ENCODE measurements at places on chromosomes 13 and 19.

DNA sequence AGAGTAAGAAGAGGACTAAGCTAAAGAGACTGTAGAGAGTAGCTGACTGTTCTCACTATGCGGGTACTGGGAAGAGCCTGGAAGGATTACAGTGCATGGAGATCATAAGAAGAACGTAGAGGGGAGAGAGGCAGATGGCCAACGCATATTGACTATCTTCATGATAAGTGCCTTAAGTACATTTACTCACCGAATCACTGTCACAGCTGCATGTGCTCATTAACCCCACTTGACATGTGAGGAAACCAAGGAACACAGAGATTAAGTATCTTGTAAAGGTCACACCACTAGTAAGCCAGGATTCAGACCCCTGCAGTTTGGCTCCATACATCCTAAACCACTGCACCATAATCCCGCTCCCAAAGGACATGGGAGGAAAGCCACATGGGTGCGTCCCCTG is 34.1 kb downstream of the SMAD9 start:
- no peak for DNase-seq

DNA sequence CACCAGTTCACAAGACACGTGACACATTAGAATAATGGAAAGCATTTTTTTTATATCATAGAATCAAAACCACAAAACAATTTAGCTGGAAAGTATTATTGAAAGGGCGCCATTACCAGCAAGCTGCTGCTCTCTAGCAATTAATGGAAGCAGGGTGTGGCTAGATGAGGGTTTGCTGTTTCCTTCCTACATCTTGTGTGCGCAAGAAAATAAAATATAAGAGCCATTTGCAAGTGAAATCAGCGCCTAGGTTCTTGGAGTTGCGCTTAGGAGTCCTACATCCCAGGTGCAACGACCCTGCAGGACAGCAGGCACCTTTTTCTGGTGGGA is 140.9 kb downstream of the ZNF536 start:
- no peak for DNase-seq

DNA sequence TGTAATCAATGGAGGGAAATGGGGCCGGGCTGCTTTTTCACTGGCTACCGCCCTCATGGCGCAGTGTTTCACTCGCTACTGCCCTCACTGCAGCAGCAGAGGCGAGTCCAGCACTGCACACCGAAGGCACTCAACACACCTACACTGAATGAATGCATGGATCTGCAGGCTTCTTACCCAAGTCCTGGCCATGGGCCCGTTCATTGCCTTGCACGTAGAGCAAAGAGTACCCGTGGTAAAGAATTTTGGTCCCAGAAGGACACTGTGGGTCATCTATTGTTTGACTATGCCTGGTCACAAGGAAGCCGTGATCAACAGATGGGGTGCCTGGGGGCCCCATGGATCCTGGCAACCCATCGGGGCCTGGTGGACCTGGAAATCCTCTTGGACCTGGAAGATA is 144.9 kb downstream of the COL4A1 start:
- no peak for DNase-seq

GRCh38 chr13:28558567-28558966 is 63.6 kb upstream of the FLT1 start:
- no peak for DNase-seq

- DNase-seq = no peak
Measured at GRCh38 chr19:35454663-35455062, 6.6 kb downstream of the FFAR2 start.

- DNase-seq = peak; percentile 26
Measured at GRCh38 chr19:56111601-56112312, 9.3 kb downstream of the ZNF787 start.

DNA sequence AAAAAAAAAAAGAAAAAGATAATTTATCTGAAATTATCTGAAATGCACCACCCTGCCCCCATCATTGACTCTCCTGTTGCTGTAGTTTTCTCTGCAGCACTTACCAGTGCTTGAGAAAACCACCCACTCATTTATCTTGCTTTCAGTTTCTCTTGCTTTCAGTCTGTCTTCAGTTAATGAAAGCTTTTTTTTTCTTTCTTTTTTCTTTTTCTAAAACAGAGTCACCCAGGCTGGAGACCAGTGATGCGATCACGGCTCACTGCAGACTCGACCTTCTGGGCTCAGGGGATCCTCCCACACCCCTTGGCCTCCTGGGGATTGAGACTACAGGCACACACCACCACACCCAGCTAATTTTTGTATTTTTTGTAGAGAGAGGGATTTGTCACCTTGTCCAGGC is 4.3 kb upstream of the ACP5 start:
- peak; percentile 37 for DNase-seq

DNA sequence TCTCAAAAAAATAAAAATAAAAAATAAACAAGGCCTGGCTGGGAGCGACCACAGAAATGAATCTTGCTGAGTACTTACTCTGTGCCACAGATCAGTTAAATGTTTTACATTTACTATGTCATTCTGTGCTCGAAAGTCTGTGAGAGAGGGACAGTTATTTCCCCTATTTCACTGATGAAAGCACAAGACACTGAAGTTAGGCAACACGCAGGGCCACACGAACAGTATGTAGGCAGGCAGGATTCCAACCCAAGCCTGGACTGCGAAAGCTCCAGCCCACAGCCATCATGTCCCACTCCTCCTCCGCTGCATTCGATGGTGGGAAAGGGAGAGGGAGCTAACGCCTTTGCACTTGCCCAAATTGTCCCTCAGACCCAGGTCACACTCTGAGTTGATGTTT is 34.2 kb downstream of the RUBCNL start:
- DNase-seq = no peak

GRCh38 chr13:24983094-24983493 is 112.8 kb upstream of the PABPC3 start:
- no peak for DNase-seq

DNA sequence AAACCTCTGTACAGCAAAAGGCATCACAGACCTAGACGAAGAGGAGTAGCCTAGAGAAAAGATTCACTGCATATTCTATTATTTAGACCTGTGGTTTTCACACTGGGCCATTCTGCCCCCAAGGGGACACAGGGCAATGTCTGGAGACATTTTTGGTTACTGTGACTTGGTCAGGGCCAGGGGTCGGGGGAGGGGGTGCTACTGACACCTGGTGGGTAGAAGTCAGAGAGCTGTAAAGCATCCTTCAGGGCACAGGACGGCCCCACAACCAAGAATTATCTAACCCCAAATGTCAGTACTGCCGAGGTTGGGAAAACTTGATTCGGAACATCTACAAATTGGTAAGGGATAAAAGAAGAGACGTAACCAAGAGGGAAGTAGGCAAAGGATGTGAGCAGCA is 11.3 kb downstream of the ELAVL1 start:
- no peak for DNase-seq

- DNase-seq = no peak
Measured at GRCh38 chr13:112668924-112669323, 20.9 kb upstream of the ATP11A start.

- no peak for DNase-seq
Measured at GRCh38 chr19:19285686-19286085, 12.6 kb upstream of the TM6SF2 start.

GRCh38 chr13:95404141-95404882 is 103.1 kb upstream of the ABCC4 start:
- peak; percentile 60 for DNase-seq

GRCh38 chr13:29081697-29082440 is 261.7 kb downstream of the MTUS2 start:
- no peak for DNase-seq

DNA sequence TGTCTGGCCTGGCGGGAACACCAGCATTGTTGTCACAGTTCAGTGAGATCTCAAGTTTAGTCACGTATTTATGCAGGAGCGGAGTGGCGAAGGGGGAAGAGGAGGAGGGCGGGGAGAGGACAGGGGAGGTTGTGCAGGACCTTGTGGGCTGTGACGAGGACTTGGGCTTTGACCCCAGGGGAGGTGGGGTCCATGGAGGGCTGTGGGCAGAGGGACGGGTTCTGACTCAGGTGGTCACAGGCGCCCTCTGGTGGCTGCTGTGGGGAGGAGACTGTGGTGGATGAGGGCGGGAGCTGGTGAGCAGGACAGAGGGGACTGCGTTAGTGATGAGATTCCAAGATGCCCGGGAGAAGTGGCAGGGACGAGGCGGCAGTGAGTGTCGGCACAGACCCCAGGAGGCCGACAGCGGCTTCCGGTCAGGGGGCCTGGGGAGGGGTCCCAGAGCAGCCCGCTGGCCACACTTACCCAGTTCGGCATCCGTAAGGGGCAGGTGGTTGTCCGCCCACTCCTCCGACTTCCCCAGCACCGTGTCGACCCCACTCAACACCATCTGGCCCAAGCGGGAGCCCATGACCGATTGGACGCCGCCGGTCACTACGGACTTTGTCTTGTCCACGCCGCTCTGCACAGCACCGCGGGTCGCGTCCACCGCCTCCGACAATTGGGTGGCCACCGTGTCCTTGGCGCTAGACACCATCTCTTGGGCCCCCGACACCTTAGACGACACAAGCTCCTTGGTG is 15.7 kb downstream of the PLIN3 start:
- DNase-seq = peak; percentile 69

DNA sequence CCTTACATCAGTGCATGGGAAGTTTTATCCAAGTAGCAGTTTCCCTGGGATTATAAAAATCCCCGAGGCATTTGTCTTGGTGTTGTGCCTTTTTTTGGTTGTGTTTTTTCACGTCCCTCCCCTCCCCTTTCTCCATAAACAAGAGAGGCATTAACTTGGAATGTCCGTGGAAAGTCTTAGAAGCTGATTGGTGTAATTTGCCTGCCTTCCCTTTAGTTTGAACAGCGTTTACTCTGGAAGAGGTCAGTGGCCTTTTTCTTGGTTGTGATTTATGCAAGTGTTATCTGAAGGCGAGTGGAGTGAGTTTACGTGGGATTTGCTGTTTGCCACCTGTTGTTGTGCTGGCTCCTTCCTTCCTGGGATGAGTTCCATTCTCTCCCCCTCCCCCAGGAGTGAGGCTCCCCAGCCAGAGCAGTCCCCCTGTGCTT is 7.2 kb downstream of the ACTN4 start:
- DNase-seq = no peak

DNA sequence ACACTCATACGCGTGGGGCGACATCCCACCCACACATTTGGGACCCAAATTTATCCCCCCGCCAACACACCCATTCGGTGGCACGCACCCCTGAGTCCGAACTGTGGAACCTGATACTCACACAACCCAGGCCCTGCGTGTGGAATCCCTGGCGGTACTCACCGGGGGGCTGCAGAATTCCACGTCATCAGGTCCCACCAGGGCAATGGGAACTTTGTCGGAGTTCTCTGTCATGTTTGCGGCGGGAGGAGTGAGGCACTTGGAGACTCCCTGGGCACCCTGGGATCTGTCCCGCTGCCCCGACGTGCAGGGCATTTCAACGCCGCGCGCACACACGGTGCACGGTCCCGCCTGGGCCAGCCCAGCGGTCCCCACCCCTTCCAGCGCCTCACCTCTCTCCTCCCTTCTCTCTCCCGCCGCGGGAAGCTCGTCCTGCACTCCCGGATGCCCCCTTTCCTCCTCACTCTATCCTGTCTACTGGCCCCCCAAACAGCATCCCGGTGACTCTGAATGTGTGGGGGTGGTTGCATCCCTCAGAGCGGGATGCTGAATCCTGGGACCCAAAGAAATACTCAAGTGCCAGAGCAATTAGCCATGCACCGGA is at the start of gene CNMD:
Gene CNMD (minus strand): TSS at position 353 of the 604 bp plus-strand sequence. CDS start 119 bp downstream, at position 234.
- no peak for DNase-seq

DNA sequence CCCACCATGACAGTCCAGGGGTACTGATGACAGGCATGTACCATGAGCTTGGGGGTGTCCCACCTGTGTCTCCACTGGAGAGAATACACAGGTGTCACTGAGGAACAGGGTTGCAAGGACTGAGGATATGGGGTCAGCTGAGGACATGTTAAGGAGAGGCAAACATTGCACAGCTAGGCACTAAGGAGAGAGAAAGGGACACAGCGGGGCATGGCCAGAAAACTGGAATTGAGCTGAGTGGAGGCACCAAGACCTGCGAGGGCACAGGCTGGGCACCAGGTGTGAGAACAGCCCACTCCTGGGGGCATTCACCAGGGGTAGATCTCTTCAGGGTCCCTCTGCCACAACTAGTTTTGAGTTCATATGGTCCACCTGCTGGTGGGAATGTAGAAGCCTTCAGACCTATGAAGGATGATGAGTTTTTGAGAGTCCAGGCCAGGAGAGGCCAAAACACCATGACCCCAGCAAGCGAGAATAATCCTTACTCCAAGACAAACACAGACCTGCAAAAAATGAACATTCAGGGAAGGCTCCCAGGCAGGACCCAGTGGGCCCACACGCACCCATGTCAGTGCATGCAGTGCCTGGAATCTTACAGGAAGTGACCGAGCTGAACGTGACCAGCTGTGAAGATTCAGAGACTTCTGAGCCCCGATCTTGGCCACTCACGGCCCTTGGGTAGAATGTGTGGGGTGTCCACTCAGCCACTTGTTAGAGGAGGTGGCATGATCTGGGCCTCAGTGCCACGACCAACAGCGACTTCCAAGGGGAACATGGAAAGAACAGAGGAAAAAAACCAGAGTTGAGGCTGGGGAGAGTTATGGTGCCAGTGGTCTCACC is 1.4 kb upstream of the ZNF584 start:
- DNase-seq = no peak

GRCh38 chr19:2922987-2923386 is 21.8 kb downstream of the ZNF77 start:
- no peak for DNase-seq

DNA sequence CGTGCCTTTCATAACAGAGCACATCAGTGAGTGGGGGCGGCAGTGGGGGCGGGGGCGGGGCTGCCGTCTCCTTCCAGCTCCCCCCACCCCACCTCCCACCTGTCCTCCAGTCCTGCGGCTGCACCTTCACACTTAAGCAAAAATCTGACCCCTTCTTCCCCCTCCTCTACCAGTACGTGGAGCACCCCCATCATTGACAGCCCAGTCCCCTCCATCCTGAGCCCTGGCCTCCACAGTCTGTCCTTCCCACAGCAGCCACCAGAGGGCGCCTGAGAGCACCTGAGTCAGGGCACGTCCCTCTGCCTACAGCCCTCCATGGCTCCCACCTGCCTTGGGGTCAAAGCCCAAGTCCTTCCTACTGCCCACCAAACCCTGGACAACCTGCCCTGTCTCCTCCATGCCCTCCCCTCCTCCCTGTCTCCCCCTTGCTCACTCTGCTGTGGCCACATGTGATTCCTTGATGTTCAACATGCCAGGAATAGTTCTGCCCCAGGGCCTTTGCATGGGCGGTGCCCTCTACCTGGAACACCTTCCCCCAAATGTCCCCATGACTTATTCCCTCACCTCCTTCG is 4.0 kb downstream of the EBI3 start:
- peak; percentile 57 for DNase-seq

DNA sequence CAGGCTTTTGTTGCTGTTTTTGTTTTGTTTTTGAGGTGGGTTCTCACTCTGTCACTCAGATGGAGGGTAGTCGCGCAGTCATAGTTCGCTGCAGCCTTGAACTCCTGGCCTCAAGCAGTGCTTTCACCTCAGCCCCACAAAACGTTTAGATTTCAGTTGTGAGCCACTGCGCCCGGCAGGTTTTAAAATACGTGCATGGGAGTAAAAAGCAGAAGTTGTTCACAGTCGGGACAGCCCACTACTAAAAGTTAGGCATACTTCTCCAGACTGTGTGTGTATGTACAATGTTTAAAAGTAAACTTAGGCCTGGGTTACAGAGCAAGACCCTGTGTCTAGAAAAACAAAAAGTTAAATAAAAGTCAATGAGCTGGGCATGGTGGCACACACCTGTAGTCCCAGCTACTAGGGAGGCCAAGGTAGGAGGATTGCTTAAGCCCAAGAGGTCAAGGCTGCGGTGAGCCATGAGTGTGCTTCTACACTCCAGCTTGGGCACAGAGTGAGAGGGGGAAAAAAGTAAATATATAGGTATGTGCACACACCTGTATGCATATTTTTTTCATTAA is 6.1 kb downstream of the SAFB start:
- DNase-seq = no peak

All from stimulated activated CD8-positive, alpha-beta memory T cell treated with anti-CD3 and anti-CD28 coated beads, Interleukin-4, amount 100 ng/mL, for 24 hours (primary cell).